ENCODE measurements at places on chromosomes 7 and 10. TPM values are rescaled to one million over a fixed set of nuclear protein-coding genes. Genes with fewer than 3 reads are reported as not detected.

Gene EPHA1
- total RNA-seq: not detected

Gene ITPRID1
- total RNA-seq: not detected

Gene ADAP1
- 17.4 TPM for total RNA-seq

Gene THSD7A
- total RNA-seq: 16.4 TPM

Gene UPK3BL2
- 1.8 TPM for total RNA-seq

Gene LIPF
- 4.4 TPM for total RNA-seq

- DNase-seq: no peak
Observed at GRCh38 chr10:129020651-129021330, 446.2 kb upstream of the MGMT start.

GRCh38 chr7:122942765-122943164 lies 52.7 kb downstream of the TAS2R16 start:
- no peak for DNase-seq

DNA sequence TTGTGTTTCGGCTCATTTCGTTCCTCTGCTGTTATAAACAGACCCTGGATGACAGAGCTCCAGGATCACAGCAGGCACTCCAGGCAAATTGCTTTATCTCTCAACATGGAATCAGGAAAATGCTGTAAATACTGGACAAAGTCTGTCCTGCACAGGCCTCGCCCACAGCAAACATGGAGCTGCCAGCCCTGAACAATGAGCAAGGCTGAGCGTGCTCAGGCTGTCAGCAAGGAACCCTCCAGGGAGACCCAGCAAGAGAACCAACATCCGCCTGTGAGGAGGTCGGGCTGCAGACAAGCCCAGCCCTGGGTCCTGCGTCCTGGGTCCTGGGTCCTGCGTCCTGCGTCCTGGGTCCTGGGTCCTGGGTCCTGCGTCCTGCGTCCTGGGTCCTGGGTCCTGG lies 180.8 kb downstream of the PTPRN2 start:
- no peak for DNase-seq

DNA sequence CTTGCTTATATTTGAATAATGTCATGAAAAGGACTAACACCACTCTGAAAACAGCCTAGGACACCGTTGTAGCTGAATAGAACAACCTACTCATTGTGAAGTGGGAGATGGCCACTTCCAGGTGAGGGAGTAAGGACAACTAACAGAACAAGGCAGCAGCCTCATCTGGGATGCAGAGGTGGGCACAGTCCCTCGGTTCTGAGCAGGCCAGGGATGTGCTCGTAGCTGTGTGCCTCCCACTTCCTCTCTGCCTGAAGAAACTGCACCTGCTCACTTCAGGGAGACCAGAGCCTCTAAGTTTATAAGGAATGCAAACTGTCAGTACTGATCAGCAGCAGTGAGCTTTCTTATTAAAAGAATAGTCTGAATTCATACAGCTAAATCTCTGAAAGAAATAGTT lies 2.5 kb downstream of the VSTM4 start:
- no peak for DNase-seq

- DNase-seq: no peak
Observed at GRCh38 chr7:131299074-131299473, 28.6 kb upstream of the MKLN1 start.

Measured in uterus (tissue), 4 donors.